ENCODE measurements at places on chromosomes 5 and 9. TPM values are rescaled to one million over a fixed set of nuclear protein-coding genes. Genes with fewer than 3 reads are reported as not detected.
A peak's percentile ranks its signal among the peaks of the same experiment; 100 is the strongest.

Gene N4BP3
- total RNA-seq = 2.8 TPM

Gene RHOBTB3
- total RNA-seq = 57.0 TPM

Gene TNFSF15
- not detected for total RNA-seq

Gene ZBED3
- 0.63 TPM for total RNA-seq

Gene FOXI1
- not detected for total RNA-seq

Gene CDO1
- 0.42 TPM for total RNA-seq

DNA sequence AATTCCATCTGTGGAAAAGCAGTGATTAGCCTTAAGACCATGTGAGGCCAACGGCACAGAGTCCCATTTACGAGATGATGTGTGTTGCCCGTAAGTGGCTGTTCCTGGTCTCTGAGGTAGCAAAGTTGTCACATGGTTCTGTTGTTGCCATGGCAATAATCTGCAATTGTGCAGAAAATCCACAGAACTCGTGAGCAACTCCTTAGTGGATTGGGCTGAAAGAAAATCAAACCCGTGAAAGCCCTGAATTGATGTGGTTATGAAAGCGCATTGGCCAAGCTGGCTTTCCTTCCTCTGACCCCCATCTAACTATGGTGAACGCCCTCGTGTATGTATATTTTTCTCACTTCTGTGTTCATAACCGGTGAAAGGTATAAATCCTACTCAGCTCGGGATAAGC is 614.7 kb downstream of the EBF1 start:
- DNase-seq = no peak

DNA sequence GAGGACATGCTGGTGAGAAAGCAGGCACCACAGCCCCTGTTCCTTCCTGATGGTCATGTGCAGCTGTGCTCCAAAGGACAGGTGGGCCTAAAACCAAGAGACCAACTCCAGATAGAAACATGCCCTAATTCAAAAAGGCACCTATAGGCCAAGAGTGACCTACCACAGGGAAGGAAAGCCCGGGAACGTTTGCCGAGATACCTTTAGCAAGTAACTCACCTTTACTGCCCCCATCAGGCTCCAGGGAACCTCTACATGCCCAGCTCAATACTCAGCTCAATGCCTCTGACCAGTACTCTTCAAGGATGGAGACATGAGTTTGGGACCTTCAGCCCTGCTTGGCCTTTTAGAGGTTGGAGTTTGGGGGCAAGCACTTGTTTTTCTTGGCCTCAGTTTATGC is 172.8 kb upstream of the FSTL4 start:
- DNase-seq = no peak

DNA sequence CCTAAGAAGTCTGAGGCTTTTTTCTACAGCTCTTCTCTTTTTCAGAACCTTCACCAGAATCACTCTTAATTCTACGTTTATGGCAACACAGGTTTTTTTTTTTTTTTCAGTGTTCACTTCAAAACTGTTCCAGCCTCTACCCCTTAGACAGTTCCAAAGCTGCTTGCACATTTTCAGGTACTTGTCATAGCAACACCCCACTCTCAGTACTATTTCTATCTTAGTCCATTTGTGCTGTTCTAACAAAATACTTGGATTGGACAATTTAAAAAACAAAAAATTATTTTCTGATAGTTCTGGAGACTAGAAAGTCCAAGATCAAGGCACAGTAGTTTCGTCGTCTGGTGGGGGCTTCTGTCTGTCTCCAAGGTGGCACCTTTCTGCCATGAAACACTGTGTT is 340.9 kb upstream of the RPS23 start:
- DNase-seq = no peak

GRCh38 chr9:112905084-112905483 is 14.4 kb upstream of the SLC46A2 start:
- no peak for DNase-seq

- DNase-seq = no peak
Measured at GRCh38 chr9:124914753-124915405, 26.0 kb downstream of the GOLGA1 start.

DNA sequence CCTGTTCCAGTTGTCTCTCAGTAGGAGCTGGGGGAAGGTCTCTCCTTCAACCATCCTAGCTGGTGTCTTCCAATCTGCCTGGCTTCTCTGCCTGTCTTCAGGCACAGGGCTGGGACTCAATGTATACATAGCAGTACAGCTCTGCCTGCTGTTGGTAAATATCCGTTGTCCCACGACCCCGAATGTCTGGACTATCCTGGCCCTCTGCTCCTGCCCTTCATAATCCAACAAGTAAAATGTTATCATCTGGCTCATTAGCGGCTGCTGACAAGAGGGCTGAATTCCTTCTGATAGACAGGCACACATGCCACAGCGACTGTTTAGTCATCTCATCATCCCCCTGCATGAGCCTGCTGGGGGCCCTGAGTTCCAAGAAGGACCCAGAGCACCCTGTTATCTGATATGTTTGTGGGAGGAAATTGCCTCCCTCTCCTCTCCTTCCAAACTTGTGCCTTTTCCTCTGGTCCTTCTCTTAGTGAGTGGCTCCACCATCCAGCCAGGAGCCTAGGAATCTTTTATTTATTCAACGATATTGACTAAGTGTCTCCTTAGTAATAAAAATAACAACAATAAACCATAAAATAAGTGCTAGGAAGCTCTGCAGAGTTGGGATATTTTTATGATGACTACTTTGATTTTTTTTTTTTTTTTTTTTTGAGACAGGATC is 29.5 kb upstream of the TGFBR1 start:
- DNase-seq = no peak

DNA sequence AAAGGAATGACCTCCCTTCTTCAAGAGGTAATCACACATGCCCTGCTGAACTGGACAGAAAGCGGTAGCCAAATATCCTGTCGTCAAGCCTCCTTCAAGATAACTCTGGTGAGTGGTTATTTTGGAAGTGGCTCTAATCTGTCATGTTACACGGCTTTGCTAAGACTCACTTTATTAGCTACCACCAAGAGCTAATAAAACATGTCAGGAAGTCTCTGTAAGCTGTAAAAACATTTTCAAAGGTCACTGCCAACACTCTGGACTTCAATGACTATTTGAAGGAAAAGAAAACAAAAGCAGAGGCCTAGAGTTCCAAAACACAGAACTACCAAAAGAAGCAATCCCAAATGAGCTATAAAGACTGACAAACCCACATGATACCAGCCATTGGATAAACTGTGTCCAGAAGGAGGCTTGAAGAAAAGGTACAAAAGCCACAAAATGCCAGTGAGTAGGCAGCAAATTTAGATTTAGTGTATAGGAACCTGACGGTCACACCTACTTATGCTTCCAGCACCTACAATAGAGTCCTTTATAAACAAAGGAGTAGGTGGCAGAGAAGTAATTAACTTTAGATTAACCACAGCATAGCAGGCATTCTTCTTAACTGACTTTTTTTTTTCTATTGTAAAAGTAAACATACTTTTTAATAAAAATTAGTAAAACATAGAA is 97.3 kb upstream of the EQTN start:
- no peak for DNase-seq

- DNase-seq = no peak
Measured at GRCh38 chr5:2920312-2920711, 168.8 kb upstream of the IRX2 start.

DNA sequence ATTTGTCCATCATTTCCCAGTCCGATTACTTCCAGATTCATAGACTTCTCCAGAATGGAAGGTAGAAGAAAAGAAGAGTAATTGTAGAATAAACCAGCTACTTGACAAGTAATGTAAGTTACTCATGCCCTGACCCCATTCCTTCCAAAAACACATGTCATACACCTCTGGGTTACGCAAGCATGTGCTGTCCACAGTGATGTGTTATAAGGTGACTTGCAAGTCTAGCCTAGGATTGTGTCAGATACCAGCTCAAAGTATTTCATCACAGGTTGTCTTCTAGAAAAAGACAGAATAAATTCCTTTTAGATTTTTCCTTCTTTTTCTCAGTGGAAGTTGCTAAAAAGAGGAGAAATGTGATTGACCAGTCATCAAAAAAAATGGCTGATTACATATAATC is 8.0 kb upstream of the TLR4 start:
- no peak for DNase-seq

DNA sequence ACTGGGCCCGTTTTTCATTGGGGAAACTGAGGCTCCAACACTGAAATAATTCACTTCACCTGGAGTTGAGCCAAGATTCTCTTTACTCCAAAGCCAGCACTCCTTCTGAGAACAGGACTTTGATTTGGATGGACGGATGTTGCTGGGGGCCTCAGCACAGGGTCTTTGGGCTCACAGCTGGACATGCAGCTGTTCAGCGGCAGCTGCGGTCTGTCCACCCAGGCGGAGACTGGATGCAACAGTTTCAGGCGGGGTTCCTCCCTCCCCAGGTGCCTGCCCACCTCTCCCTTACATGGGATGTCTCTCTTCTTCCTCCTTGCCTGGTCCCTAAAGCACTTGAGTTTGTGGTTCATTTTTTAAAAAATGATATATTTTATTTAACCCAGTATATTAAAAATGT is 219.0 kb upstream of the IRX4 start:
- no peak for DNase-seq

DNA sequence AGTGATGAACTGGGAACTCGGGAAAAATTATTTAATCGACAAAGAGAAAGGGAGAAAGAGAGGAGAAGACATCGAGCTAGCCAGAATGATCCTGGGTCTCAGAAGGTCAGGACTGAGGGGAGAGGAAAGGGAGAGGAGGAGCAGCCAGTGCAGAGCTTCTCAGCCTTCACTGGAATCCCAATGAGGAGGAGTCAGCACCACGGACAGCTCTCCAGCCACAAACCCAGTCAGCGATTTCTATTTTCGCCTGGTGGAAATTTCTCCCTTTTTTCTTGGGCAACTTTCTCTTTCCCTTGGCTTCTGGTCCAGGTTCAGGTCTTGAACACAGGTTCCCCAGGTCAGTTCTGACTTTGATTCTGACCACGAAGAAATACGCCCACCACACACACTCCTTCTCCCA is 1.6 kb upstream of the BRINP1 start:
- peak; percentile 23 for DNase-seq

- no peak for DNase-seq
Measured at GRCh38 chr5:177412603-177413233, 3.4 kb upstream of the F12 start.

DNA sequence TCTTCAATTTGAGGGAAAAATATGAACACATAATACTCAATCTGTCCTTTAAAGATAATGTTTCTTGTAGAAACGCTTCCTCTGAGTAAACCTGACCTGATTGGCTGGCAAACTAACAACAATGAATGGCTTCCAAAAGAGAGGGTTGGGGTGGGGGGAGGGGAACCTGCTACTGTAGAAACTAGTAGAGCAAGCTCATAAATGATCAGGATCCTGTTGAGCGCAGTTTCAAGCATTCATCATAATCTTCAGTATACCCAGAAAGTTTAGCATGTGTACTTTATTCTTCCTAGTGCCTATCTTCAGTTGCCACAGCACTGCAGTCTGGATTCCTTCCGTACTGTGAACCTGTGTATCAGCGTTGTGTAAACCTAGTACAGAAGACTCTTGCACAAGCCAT is 63.0 kb upstream of the FCHO2 start:
- no peak for DNase-seq

DNA sequence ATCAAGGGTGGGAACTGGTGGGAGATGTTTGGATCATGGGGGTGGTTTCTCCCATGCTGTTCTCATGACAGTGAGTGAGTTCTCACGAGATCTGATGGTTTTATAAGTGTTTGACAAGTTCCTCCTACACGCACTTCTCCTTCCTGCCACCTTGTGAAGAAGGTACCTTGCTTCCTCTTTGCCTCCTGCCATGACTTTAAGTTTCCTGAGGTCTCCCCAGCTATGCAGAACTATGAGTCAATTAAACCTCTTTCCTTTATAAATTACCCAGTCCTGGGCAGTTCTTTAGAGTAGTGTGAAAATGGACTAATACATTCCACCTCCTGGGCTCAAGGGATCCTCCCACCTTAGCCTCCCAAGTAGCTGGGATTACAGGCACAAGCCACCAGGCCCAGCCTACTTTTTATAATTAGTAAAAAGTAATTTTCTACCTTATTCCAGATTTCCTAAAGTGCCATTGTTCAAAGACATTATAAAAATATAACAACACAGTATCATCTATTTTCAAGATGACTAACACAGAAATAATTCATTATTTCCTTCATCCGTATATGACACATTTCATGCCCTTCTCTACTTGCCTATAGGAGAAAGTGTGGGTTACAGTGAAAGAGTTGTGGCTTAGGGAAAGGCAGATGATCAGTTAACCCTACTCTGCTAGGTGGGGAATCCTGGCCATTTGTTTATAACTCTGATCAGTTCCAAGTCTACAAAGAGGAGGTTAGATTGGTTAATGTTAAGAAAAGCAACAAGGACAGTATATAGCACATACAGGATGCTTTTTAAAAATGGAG is 99.9 kb downstream of the TTC39B start:
- no peak for DNase-seq

GRCh38 chr9:36837431-36838405 is 196.3 kb downstream of the PAX5 start:
- no peak for DNase-seq

DNA sequence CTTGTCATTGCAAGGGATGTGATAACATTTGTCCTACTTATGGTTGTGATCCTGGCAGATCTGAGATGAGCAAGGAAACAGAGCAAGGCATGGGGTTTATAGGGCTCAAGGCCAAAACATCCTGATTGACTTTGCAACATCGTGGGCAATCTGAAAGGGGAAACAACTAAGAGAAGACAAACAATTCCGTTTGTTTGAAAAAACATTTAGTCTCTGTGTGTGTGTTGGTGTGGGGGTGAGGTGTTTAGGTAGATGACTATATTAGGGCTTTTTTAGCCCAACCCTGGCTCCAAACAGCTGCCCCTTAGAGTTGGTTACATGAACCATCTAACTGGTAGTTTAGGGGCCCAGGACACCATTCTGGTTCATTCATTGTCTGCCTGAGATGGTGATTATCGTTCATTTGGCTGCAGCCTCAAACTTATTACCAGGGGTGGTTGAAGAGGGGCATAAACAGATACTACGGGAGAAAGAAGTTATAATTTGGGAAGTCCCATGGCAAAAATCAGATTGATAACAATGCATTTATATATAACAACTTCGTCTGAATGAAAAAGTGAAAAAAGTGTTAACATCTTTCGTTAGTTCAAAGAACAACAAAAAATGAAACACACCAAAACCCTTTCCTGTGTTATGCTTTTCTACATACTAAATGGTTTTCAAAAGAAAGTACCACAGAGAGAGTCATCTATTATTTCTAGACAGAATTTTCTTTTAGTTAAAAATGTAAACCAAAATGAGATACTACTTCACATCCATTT is 5.7 kb downstream of the FYB1 start:
- DNase-seq = no peak

Measured in SK-MEL-5 (cell line).